Activated CD4-positive, alpha-beta T cell treated with anti-CD3 and anti-CD28 coated beads for 48 hours (primary cell): ENCODE measurements at places on chromosomes 3 and 15.

DNA sequence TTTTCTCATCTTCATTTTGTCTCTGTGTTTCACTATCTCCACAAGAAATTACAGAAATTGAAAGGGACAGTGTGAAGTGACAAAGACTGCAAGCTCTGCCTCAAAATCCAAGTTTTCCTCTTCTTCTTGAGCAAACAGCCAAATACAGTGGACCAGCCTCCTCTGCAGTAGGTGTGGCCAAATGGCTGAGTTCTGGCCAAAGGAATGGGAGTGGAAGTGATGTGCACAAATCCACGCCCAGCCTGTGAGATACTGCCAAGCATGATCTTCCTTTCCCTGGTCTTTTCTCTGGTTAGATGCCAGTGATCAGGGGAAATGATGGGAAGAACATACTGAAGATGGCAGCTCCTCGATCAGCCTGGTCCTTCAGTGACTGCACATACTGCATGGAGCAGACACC lies 111.0 kb upstream of the CPNE4 start:
- DNase-seq: no peak

- DNase-seq: no peak
These were observed 175.3 kb downstream of the IGF1R start for GRCh38 chr15:98823616-98824015.

GRCh38 chr3:4571690-4572334 lies 78.7 kb downstream of the ITPR1 start:
- no peak for DNase-seq

DNA sequence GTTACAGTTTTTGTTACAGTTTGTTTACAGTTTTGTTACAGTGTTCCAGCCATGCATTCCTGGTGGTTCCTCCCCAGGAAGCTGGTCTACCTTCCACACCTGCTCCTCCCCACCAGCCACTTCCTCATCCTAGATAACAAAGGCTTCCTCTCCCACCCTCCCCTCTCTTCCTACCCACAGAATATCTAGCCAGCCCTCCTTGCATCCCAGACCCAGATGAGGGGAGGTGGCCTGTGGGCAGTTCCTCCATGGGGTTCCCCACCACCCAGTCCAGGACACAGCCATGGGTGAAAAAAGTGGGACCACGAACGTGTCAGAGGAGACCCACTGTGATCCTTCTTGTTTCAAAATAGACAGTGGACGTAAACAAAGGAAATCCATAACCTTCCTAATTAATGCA lies 122.8 kb upstream of the ABHD17C start:
- DNase-seq: no peak

- no peak for DNase-seq
These were observed 867.4 kb downstream of the ROBO1 start for GRCh38 chr3:78900426-78900825.
